ENCODE measurements at places on chromosomes 6 and 20.

DNA sequence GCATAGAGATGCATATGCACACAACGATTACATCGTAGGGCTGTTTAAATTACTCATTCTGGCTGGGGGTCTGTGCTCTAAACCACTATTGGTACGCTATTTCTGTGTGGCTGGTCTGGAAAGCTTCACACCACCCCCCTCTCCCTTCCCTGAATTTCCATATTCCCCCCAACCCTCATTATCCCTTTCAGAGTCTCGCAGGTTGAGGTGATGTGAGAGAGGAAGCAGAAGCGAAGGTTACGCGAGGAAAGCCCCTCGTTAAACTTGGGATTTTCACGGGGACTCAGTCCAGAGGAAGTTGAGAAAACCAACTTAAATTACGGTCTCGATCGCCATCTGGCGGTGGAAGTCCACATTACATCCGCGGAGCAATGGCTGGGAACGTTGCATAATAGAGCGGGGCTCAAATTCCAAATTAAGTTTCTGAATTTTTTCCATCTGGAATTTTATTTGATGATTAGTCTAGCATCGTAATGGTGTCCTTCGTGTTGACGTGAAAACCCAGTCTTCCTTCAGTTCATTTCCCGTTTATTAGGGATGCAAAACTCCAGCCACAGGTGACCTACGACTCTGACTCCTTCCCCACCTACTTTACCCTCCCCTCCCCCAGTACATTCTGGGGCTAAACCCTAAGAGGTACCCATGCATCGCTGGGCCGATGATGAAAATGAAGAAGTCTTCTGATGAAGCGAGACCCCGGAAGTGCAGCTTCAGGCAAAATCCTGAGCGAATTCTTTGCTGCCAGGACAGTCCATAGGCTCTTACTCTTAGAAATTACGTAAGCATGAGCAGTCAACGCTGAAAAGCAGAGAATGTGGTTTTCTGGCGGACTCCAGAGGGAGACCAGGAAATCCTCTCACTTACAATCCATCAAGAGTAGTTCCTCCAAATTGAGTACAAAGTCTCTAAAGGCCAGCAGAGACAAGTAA is 19.7 kb downstream of the HLA-DOB start:
- DNase-seq: peak; percentile 72

GRCh38 chr6:85585741-85586140 is 7.9 kb downstream of the SNX14 start:
- DNase-seq: no peak

- DNase-seq: no peak
Measured at GRCh38 chr20:33521461-33521860, 31.6 kb downstream of the CBFA2T2 start.

- DNase-seq: peak; percentile 87
Measured at GRCh38 chr6:158780988-158781691, 38.0 kb downstream of the EZR start.

GRCh38 chr6:3443221-3443515 is 13.7 kb downstream of the SLC22A23 start:
- no peak for DNase-seq

- DNase-seq: peak; percentile 77
Measured at GRCh38 chr6:169176361-169176991, 77.2 kb downstream of the THBS2 start.

DNA sequence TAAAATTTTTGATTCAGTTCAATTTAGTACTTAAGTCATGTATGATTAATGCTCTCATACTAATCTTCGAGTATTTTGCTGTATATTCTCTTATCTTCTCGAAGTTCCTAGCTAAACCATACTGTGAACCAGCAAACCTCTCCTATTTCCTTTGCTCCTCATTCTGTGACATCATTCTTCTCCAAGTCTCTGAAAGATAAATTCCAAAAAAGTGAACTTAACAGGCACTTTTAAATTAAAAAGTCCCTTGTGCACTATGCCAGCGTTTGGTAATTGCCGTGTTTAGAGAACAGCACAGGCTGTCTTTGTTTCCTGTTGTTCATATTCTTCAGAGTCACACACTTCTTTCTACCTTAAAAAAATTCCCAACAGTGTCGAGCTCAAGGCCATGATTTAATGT is 188.4 kb upstream of the PHACTR1 start:
- no peak for DNase-seq

DNA sequence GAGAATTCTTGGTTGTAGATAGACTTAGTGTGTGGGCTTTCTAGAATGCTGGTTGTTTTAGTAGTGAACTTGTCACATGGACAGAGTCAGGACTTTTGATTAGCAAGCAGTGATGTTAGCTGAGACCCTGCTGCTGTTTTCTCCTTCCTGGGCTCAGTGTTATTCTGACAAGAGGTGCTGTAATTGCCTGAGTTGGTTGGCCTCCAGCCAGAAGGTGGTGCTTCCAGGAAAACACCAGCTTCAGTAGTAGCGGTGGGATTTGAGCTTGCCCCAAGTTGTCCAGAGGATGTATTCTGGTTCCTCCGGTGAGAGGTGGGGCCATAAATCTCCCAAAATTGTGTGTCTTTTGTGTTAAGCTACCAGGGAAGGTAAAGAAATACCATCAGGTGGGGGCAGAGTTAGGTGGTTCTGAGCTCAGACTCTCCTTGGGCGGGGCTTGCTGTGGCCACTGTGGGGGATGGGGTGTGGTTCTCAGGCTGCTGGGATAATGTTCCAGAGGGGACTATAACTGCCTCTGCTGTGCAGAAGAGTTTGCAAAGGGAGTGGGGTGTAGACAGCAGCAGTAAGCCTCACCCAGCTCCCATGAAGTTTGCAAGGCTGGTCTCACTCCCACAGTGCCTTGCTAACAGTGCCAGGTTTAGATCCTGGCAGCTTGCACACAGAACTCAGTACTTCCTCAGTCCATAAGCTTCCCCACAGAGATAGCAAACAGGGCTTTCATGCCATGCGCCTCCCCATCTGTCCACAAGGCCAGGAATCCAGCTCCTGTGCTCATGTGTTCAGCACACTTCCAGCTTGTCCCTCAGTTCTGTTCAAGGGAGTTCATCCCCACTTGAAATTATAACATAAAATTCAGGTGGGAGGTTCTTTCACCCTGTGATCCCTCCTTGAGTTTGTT is 278.4 kb upstream of the PTCHD4 start:
- no peak for DNase-seq

- DNase-seq: no peak
Measured at GRCh38 chr6:143157131-143157530, 96.4 kb downstream of the AIG1 start.

DNA sequence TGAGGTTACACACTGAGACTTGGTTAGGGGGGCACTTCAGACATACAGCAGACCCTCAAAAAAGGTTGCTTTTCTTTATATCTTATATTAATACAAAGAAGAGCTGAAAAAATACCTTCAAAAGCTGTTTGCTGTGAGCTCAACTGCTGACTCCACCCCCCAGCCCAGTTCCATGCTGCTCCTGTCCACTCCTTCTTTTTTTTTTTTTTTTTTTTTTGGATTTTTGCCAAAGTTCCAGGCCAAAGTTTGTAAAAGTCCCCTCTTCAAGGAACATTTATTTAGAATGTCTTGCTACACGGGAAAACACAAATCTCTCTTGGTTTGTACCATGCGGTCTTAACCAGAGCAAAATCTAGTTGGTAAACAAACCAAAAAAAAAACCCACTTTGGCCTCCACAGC is 85.3 kb upstream of the AKAP12 start:
- DNase-seq: no peak

- no peak for DNase-seq
Measured at GRCh38 chr6:154154389-154154967, 115.4 kb downstream of the OPRM1 start.

Data from lower leg skin (tissue), 4 donors.